ENCODE measurements at places on chromosomes 7 and 10.

GRCh38 chr7:5867060-5867459 lies 13.5 kb upstream of the OCM start:
- DNase-seq, result no peak

GRCh38 chr7:96088579-96088978 lies 233.3 kb downstream of the SLC25A13 start:
- no peak for DNase-seq

DNA sequence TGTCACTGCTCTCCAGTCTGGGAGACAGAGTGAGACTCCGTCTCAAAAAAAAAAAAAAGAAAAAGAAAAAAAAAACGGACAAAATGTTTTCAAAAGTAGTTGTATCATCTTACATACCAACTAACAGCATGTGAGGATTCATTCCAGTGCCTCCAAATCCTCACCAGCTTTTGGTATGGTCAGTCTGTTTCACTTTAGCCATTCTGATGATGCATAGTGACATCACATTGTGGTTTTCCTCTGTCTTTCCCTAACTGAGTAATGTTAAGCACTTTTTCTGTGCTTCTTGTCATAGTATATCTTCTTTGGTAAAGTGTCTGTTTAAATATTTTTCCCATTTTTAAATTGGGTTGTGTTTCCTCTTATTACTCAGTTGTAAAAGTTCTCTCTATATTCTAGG lies 251.4 kb upstream of the CTBP2 start:
- DNase-seq, result no peak

DNA sequence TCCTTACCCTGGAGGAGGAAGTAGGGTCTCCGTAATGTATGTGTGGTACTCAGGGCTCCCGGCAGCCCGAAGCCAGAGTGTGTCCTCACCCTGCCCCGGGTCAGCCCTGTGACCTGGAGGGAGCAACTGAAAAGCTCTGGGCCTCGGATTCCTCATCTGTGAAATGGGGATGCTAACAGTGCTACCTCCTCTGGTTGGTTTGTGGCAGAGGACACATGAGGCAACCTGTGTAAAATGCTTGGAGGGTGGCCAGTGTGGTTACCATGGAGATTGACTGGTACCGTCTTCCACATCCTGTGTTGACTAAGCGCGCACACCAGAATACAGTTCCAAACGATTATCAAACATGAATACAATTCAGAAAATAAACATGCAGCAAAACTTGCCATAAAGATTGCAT lies 163.8 kb upstream of the KLF6 start:
- DNase-seq, result no peak

GRCh38 chr10:47024046-47024322 lies 112.8 kb downstream of the PTPN20 start:
- no peak for DNase-seq

DNA sequence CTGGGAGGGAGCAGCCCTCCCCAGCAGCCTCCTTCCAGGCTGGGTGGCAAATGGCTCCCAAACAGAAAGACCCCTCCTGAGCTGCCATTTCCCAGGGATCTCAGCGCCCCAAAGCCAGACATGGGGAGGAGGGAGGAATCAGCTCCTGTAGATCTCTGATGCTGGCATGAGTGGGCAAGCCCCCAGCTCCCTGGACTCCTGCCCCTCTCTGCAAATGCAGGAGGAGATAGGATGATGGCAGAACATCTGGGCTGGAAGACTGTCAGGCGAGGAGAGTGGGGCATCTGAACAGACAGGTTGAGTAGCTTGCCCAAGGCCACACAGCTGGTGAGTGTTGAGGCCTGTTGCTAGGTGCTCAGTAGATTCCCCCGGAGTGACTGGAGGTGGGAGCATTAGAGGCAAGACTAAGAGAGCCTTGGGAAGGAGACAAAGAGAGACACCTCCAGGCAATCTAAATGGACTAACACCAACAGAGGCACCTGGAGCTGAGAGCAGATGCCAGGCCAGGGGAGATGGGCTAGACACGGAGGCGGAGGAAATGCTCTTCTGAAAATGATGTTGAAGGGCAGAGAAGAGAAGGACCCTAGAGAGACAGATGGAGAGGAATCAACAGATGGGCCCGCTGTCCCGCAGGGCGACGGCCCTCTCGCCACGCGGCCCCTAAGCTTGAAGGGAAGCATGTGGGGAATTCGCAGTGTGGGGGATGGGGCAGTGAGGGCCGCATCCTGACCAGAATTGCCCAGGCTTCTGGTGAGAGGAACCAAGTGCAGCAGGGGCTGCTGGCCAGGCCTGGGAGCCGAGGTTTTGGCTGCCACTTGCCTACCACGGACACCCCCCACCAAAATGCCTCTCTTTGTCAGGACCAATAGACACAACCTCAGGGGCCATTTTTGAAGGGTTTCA lies 84.8 kb upstream of the LRRC4 start:
- DNase-seq, result no peak

DNA sequence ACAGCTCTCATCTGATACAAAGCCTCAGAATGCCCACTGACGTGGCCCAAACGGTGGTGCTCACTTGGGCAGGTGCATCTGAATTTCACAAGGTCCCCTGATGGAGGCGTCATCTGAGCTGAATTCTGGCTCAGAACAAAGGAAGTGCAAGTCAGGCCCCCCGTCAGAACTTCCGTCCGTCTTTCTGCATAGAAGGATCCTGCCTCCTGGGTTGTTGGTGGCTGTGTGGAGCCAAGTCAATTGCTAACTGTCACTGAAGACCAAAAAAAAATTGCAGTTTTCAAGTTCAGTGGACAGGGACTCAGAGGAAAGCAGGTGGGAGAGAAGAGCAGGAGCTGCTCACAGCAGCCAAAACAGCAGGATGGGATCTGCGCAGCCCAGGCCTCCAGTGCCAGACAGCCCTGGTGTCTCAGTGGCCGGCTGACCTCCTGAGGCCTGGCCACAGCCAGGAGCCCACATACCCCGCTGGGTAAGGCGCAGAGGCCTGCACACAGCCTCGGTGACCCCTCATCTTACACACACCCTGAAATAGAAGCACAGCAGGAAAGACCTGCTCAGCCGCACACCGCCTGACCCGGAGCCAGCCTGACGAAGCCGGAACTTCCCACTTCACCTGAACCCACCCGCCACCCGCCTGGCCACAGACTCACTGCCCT lies 49.4 kb downstream of the PYROXD2 start:
- no peak for DNase-seq

- no peak for DNase-seq
These were observed 818.6 kb downstream of the TNS3 start for GRCh38 chr7:46763344-46763743.

DNA sequence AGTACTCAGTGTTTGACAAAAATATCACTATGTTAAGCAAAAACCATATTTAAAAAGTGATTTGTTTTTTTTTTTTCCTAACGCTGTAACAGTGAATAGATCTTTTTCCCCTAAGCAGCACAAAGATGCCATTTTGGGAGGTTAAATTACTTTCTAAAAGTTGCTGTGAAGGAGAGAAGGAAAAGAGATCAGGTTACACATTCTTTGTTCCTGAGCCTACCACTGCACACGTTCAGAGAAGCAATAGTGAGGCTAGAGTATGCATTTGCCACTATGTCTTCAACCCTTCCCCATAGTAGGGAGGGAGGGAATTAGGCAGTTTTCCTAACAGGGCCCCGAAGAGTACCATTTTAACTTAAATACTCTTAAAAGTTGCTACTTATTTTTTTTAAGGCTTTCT lies 38.9 kb downstream of the BMPR1A start:
- no peak for DNase-seq

DNA sequence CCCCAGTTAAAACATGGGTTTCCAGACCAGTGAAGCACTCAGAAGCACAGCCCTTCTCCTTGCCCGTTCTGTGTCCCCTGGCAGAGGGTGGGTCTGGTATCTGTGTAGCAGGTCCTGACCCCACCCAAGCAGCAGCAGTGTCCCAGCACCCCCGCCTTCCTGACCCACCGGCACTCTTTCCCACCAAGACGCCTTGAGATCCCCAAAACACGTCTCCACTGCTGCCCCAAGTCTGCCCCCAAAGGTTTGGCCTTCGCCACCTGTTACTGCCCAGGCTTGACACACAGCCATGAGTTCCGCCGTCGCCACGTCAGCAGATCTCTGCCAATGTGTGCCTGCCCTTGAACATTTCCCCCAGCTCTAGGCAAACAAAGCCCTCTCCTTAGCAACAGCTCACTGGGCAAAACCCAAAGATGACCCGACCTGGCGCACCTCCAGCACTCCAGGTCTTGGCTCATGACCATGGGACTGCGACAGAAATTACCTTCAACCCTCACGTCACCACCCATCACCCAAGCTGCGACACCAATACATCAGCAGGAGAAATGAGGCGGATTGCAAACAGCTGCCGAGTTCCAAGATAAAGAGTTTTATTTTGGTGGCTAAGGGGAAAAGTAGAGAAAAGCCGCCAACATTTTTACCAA lies 75.6 kb downstream of the CTBP2 start:
- no peak for DNase-seq

GRCh38 chr7:29398011-29398410 lies 165.6 kb upstream of the PRR15 start:
- DNase-seq, result no peak

DNA sequence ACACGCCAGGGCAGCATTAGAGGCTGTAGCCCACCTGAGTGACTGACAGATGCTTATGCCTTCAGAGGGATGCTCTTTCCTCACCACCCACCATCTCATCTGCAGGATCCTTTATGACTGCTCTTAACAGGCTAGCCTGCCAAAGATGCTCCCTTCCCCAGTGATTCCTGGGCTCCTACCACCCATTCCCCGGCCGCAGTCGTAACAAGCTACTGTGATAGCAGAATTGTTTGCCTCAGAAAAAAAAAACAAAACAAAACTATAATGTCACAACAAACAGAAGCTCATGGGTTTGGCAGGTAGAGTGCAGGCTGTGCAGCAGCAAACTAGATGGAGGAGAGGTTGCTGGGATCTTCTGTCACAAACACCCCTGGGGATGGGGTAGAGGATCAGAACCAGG lies 343.9 kb upstream of the ZMIZ1 start:
- DNase-seq, result no peak

DNA sequence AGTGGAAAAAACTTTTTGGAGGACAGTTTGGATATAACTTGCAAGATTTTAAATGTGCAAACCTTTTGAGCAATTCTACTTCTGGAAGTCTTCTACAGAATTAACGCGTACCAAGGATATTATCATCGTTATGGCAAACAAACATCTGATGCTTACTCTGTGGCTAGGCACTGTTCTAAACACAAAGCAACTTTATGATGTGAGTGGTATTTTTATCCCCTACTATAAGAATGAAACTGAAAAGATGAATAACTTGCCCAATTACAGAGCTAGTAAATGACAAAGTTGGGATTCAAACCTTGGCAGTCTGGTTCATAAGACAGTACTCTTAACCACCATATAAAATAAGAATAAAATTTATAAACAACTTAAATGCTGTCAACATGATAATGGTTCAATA lies 15.8 kb downstream of the ASZ1 start:
- DNase-seq, result no peak

DNA sequence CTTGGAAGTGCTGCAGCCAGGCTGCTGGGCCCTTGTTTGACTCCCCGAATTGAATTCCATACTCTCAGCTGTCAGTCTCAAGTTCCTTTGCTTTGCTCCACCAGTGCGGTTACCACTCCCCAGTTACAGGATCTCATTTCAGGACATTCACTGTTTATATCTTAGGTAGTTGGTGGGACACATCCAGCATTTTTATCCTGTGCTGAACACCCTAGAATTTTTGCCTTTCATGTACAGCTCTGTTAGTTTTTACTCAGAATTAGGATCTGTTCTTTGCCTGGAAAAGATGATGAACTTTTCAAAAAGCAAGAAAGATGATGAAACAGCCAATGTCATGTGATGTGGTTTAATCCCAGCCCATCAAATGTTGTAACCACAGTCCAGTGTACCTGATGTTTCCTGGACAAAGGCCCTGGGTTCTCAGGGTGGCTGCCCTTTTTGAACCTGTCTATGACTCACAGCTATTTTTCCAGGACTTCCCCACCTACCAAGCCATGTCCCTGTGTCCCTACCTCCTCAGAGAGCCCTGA lies 149.7 kb downstream of the NOC3L start:
- DNase-seq, result no peak

DNA sequence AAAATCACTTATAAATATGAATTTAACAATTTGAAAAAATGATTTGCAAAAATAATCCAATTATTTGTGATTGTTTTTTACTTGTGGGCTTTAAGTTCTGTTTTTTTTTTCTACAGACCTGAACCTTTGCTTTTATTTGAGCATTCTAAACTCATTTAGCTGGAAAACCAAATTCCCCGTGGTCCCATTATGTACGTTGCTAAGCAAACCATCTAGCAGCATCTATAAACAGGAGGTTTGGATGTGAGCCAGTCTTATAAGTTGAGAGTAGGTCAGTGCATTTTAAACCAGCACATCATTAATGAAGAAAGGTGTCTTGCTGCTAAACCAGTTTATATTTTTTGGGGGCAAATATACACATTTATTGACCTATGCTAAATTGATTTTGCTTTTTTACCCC lies 77.3 kb downstream of the LRRN3 start:
- DNase-seq, result no peak

DNA sequence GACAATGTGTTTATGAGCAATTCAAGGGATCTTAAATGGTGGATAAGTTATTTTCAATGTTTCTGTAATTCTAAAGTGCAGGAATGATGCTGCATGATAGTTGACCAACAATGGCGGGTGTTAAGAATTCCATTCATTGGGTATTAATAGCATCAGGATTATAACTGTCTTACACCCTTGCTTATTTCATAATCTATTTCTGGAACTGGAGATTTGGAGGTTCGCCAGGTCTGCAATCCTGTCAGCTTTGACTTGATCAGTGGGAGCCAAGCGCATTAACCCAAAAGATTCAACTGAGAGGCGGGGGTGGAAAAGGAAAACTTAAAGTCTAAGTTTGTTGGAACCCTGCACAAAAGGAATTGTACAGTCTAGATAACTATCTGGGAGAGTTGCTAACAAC lies 114.9 kb upstream of the ZEB1 start:
- DNase-seq, result no peak

GRCh38 chr10:125162120-125162931 lies 2.0 kb upstream of the CTBP2 start:
- no peak for DNase-seq

DNA sequence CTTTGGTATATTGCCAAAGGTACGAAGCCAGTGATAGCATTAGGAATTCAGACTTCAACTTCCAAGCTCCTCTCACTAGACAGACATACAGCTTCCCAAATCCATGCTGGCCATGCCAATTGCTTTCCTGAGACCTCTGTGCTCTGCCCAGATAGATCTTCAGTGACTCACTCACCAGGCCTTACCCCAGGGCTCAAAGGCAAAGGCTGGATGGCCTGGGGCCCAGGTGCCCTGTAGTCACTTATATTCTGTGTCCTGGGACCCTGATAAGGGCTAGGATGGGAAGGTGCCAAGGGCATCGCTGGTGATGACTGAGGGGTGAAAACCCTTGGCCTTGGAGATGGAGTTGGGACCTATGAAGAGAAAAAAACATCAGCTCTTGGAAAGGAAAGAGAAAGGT lies 27.7 kb downstream of the WNT8B start:
- no peak for DNase-seq

All from GM06990 (cell line).